ENCODE measurements at places on chromosomes 12 and 14.

DNA sequence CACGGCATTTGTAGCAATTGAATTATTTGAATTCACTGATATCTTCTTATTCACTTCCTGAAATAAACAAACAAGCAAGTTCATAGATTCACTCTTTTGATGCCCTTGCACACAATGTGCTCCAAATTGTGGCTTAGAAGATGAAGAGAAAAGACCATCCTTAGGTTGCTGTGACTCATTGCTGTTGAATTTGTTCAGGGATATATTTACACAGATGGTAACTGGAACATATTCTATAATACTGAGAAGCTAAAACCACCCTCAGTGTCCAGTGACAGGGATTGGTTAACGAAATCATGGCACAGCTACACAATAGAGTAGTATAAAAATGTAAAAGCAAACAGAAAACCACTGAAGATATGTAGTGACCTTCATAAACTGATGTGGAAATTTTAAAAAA lies 3.1 kb downstream of the PRB4 start:
- DNase-seq: no peak

DNA sequence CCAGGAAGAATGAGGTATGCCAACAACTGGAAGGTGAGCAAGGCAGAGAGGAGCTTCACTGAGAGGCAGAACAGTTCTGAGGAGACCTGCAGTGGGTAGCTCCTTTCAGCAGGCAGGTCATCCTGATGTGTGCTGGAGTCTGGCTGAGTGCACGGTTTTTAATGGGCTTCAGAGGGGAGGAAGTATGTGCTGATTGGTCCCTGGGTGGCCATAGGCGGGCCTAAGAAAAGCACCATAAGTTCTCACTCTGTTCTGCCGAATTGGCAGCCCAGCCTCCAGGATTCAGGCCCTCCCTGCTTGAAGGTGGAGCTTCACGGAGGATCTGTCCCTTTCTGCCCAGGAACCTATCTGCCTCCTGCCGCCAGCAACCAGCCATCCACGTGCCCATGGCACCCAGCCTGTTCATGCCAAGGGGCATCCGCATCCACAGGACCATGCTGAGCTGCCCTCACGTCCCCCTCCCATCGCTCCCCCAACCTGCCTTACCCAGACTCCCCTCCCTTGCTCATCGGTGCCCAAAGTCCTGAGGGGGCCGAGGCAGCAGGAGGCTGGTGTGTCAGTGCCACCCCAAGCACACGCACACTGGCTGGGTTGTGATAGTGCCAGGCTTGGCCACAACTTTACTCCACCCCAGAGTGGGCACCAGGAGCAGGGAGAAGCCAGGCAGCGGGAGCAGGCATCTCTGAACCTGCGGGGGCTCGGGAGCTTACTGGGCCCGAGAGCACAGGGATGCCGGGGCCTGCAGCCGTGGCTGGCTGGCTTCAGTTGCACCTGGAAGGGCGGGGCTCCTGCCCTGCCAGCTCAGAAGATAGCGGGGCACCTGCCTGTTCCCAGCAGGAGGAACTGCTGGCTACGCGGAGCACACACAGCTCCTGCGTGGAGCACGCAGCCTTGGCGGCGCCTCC lies 608.4 kb upstream of the FOXG1 start:
- DNase-seq: no peak

- no peak for DNase-seq
Observed at GRCh38 chr12:45708363-45708762, 21.1 kb upstream of the ARID2 start.

GRCh38 chr12:3935078-3935477 lies 61.9 kb upstream of the PARP11 start:
- no peak for DNase-seq

- DNase-seq: no peak
Observed at GRCh38 chr12:45762185-45763110, 32.9 kb downstream of the ARID2 start.

- no peak for DNase-seq
Observed at GRCh38 chr14:31307198-31307597, 99.6 kb upstream of the HECTD1 start.

GRCh38 chr12:24083838-24084237 lies 134.4 kb upstream of the SOX5 start:
- no peak for DNase-seq

DNA sequence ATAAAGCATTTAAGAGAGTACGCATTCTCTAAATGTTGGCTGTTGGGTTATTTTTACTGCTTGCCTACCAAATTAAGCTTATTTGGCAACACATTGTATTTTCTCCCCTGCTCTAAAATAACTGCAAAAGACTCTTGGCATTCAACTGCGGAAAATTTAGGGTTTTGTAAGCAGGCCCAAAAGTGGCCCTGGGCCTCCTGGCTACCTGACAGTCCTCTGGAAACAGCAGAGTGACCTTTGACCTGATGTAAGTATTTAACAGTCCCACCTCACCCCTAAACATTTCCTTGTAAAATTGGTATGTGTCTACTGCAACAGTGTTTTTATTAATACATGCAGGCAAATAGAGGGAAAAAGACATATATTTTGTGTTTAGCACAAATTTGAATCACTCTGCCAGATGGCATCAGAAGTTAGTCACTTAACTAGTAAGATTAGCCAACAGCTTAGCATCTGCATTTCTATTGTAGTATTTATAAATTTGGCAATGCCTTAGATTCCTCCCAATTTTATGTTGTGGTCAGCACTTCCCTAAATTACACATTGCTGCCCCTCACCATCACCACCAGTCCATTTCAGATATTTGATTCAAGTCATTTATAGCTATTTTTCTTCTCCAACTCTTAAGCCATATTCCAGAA lies 11.2 kb downstream of the LLPH start:
- DNase-seq: no peak

DNA sequence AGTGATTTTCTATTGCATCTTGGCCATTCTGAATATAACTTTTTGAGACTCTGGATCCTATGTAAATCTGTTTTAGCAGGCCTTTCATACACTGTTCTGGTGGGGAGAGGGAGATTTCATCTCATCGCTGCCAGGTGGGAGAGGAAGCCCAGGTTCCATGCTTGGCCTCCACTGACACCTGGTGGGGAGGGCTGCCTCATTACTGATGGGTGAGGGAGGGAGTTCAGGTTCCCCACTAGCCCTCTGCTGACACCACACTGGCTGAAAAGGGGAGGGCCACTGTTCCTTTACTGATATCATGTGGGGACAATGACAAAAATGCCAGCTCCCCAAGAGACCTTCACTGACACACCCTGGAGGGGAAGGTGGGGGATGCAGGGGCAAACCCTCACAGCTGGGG lies 2.4 kb upstream of the GALNT8 start:
- DNase-seq: no peak

- no peak for DNase-seq
Observed at GRCh38 chr12:50075808-50076170, 9.4 kb upstream of the SMARCD1 start.

GRCh38 chr12:78177298-78177697 lies 346.6 kb downstream of the NAV3 start:
- DNase-seq: no peak
